ENCODE measurements at places on chromosomes 11 and 22. TPM values are rescaled to one million over a fixed set of nuclear protein-coding genes. Genes with fewer than 3 reads are reported as not detected.

NAV2 gene
- 0.88 TPM for total RNA-seq

SERPING1 gene
- total RNA-seq, result not detected

NEAT1 gene
- total RNA-seq, result 836 TPM

DNA sequence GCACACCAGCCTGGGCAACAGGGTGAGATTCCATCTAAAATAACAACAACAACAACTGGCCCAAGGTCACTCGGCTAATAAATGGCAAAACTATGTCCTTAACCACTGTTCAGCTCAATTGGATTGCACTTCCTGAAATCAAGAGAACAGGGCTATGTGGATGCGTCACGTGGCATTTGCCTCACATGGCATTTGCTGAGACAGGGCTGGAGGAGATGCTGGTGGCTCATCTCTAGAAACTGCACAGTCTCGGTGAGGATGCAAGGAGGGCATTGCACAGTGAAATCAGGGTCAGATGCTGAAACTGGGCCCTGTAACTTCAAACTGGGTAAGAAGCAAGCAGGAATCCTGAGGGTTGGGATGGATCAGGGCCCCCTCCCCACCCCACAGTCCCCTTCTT lies 171.9 kb downstream of the BUD13 start:
- DNase-seq, result no peak

DNA sequence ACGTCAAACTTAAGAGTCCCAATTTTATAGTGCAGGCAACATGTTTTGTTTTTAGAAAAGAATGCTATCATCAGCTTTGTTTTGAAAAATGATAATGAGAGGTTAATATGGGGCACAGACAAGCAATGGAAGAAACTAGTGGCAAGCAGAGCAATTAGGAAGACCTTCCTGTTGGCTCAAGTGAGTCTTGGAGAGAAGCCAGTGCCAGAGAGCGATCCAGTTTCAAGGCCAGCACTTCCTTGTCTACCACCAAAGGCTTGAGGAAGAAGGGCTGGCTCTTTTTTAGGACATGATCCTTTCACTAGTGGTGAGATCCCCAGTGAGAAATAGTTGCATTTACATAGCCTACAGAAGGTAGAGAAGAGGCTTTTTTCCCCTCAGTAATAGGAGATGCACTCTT lies 1340.7 kb downstream of the LRRC4C start:
- no peak for DNase-seq

GRCh38 chr11:134519390-134519750 lies 107.3 kb upstream of the B3GAT1 start:
- no peak for DNase-seq

- DNase-seq, result no peak
Measured at GRCh38 chr11:122253589-122254231, 137.7 kb upstream of the BLID start.

- DNase-seq, result no peak
Measured at GRCh38 chr11:14725150-14725549, 81.5 kb downstream of the PDE3B start.

DNA sequence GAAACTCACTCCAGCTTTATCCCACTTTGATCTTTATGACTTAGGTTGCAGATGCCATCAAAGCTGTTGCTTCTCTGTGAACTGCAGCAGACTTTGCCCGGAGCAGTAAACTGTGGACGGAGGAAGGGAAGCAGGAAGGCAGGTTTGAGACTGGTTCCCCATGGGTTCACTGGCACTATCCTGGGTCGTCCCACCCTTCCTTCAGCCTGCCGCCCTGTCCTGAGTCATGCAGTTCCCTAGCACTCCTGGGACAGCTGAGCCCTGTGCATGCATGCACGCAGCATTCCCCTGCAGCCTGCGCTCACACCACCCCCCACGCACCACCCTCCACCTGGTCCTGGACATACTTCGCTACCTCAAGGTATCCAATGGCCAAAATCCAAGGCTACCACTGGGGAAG lies 23.5 kb upstream of the P2RY2 start:
- DNase-seq, result peak; percentile 42

GRCh38 chr11:27408246-27408800 lies 45.3 kb upstream of the CCDC34 start:
- no peak for DNase-seq

DNA sequence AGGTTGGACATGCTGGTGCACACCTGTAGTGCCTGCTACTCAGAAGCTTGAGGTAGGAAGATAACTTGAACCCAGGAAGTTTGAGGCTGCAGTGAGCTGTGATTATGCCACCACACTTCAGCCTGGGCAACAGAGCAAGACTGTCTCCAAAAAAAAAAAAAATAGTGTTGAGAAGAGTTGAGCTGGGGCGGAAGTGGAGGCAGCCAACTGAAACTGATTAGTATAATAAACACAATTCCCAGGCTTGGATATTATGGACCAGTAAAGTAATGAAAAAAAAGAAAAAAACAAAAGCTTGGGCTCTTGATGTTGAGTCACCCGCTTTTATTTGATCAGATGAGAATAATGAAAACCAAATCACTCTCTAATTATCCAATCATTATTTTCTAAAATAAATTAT lies 21.0 kb downstream of the LDLRAD3 start:
- DNase-seq, result no peak

GRCh38 chr11:121106812-121107211 lies 5.8 kb downstream of the TECTA start:
- DNase-seq, result no peak

DNA sequence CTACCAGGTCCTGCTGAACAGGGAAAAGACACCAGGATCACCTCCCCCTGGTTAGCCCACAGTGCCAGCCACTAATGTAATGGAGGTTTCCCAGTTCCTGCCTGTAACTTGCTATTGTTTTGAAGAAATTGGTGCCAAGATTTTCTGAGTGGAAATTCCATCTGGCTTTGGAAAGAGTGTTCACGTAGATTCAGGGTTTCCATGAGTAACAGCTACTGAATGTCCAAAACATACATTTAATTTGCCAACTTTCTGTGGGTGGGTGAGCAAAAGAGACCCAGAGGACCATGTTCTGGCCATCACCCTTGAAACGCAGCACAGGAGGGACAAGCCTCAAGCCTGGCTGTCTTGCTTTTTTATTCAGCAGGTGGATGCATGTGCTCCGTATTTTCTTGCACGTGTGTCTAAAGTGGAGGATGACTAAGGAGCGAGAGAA lies 8.8 kb upstream of the DKK3 start:
- DNase-seq, result no peak

GRCh38 chr11:126467046-126467370 lies 111.5 kb downstream of the ST3GAL4 start:
- DNase-seq, result no peak

DNA sequence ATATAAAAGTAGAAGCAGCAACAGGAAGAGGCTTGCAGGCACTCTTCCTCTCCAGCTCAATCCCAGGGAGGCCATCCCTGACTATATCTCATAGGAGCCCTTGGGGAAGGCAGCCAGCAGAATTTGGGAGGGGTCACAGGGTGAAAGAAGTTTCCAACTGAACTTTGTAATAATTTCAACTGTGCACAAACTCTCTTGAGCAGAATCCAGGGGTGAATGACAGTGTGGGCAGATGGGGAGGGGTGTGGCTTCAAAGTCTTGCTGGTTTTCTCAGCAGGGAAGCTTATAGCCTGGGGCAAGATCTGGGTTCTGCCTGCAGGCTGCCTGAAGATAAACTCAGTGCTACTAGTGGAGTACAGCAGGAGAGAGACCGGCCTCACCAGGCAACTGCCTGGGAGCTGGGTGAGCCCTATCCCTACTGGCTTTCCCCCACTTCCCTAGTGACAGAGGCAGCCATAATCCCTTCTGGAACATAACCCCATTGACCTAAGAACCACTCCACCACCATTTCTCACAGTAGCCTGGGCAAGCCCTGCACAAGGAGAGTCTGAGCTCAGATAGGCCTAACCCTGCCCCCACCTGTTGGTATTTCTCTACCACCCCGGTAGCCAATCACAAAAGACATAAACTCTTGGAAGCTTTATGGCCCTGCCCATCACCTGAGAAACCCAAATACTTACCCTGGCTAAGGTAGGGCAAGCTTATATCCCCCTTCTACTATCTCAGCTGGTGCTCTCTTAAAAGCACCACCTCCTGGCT lies 17.8 kb upstream of the TTC12 start:
- DNase-seq, result no peak

- no peak for DNase-seq
Measured at GRCh38 chr11:8719721-8720120, 37.1 kb downstream of the RPL27A start.

- no peak for DNase-seq
Measured at GRCh38 chr22:44459041-44459440, 39.0 kb downstream of the RTL6 start.

- no peak for DNase-seq
Measured at GRCh38 chr11:102868339-102868738, 6.4 kb downstream of the MMP12 start.

GRCh38 chr22:32754413-32755041 lies 47.0 kb upstream of the TIMP3 start:
- DNase-seq, result no peak

GRCh38 chr11:69035150-69035945 lies 13.4 kb upstream of the TPCN2 start:
- no peak for DNase-seq

DNA sequence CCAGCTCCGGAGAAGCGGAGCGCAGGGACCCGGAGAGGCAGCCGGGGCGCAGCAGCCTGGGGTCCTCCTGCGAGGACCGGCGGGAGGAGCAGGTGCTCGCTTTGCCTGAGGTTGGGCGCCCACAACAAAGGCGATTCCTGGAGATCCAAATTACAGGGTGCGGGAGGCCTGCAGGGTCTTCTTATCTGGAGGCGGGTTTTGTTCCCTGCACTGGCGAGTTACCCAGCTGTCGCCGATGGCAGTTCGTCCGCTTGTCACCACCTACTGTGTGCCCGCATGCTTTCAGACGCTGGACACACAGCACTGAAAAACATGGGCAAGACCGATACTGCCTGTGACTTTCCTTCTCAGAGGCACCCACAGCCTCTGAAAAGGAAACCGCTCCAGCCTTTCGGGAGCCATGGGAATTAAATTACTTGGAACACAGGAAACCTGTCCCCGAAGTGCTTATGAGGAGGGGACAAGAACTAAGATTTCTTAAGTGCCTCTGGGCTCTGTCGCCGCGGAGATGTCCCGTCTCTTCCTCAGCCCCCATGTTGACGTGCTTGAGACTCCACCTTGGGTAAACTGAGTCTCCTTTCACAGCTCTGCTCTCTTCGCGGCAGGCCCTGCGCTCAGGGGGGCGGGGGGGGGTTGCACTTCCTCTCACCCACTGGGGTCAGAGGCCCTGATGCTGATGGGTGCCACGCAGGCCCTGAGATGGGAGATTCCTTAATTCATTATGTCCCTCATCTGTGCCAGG lies 1.3 kb upstream of the ZFTA start:
- no peak for DNase-seq

DNA sequence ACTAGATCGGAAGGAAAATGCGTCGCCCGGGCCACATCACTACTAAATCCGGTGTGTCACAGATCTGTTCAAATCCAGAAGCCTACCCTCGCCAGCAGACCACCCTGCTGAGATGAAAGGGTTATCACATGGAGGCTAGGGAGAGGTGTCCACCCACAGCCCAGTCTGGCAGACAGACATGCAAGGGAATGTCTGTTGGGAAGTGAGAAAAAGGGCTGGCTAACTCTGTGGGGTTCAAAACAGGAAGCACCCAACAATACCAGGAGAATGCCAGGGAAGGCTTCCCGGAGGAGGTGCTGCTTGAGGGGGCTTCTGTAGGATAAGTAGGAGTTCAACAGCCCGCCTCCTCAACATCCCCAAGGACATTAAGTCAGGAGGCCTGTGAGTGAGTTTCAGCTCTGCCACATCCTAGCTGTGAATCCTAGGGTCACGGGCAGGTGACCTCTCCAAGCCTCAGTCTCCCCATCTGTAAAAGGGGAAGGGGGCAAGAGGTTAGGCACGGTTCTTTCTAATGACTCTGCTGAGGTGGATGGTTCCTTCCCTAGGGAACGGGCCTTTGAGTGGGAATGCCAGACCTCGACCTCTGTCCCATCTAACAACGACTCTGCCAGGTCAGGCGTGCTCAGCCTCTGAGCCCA lies 1.1 kb downstream of the TPST2 start:
- no peak for DNase-seq

DNA sequence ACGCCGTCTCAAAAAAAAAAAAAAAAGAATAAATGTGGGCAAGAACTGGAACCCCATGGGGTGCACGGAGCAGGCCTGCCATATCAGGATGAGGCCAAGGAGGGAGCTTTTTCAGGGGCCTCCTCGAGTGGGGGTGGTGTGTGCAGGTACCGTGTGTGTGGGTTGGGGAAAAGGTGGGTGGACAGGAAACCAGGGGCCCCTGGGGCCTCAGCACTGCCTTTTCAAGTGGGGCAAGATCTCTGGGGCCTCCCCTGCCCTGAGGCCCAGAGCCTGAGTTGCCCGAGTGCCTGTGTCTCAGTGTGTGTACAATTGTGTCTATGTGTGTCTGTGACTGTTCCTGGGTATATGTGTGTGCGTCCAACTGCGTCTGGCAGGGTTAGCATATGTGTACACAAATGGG lies 23.8 kb downstream of the TEF start:
- peak; percentile 17 for DNase-seq

DNA sequence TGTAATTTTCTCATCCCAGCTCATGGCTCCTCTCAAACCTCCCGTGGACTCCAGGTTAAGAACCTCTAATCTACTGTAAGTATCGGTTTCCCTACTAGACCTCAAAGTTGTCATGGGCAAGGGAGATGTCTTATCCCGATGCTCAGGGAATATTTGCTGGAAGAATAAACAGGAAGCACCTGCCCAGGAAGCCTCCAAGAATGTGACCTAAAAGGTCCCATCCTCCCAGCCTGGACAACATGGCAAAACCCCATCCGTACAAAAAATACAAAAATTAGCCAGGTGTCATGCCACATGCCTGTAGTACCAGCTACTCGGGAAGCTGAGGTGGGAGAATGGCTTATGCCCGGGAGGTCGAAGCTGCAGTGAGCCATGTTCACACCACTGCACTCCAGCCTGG lies 62.4 kb downstream of the APOL1 start:
- no peak for DNase-seq

DNA sequence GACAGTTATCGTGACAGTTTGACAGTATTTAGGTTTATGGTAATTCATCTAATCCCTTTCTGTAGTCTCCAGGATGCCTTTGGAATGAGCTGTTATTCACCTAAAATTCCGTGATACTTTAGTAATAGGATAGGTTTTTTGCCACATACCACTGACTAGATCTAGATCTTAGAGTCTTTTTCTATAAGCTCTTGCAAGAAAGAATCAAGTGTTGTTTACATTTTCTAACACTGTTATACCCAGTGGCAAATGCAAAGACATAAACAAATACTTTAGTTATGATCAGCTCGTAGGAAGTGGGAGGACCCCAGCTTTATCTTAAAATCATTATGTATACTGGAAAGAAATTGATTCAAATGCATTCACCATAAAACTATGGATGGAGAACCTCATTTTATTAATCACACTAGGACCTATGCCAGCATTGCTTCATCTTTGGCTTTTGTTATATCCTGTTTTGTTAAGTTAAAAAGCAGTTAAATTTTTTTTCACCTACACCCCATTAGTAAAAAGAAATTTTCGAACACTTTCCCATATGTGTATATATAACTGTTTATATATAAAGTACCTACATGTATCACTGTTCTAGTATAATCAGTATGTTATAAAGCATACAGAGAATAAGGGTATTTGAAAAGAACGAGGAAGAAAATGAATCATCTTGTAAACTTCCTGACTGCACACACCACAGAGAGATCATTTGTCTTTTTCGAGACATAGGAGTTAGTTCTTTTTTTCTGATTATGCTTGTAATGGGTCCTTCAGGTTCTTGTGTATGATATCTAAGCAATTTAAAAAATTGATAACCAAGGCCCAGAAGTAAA lies 60.9 kb downstream of the PDHX start:
- DNase-seq, result no peak

- no peak for DNase-seq
Measured at GRCh38 chr22:36324414-36324813, 63.4 kb downstream of the MYH9 start.

Measured in activated naive CD4-positive, alpha-beta T cell treated with anti-CD3 and anti-CD28 coated beads, Interleukin-2, amount 50 U/mL, for 72 hours (primary cell).